ENCODE measurements at places on chromosomes 12 and 14.

- no peaks in the 10 kb centered on the region for H3K27me3 ChIP-seq
- DNase-seq: no peak
- no peak overlapping the region for H3K4me3 ChIP-seq
- no peaks in the 10 kb centered on the region for H3K36me3 ChIP-seq
- no peaks in the 10 kb centered on the region for H3K4me1 ChIP-seq
- H3K27ac ChIP-seq: no peak overlapping the region
Observed at GRCh38 chr12:70049596-70050360, 193.5 kb upstream of the CNOT2 start.

DNA sequence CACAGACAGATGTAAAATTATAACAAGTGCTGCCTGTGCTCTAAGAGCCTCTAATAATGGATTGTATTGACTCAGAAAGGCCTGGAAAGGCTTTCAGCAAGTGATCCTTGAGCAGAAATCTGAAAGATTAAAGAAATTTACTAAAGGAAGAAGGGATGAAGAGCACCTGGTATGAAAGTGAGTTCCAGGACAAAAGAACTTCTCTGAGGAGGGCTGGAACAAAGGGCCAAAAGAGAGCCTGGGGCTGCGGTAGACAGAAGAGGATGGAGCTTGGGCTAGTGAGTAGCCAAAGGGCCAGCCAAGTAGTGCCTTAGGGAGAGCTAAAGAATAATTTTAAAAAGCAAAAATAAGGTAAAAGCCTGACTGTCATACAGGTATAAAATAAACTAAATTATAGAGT lies 44.0 kb downstream of the BCAT1 start:
- peaks cover 13% of the 10 kb centered on the region for H3K27me3 ChIP-seq
- DNase-seq: no peak
- no peaks in the 10 kb centered on the region for H3K36me3 ChIP-seq
- H3K4me3 ChIP-seq: no peak overlapping the region

GRCh38 chr12:56718636-56719035 lies 6.5 kb downstream of the NACA start:
- peaks cover 50% of the 10 kb centered on the region for H3K36me3 ChIP-seq
- H3K27ac ChIP-seq: no peak overlapping the region
- H3K4me3 ChIP-seq: peak overlapping the region; percentile 98

DNA sequence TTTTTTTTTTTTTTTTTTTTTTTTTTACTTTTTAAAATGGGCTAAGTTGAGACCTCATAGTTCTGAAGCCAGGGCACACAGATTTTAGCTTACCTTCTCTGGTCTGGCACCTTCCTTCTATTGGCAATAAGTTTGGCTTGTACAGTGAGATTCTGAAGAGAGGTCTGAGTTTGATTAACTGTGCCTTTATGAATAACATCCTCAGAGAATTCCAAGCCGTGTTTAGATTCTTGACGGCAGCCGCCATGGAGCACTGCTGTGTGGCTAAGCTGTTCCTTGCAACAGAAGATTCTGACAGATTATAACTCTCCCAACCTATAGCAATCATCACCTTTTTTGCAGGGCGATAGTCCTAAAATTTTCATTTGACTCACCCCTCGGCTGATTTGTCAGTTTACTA lies 354.9 kb upstream of the FAR2 start:
- peak overlapping the region; percentile 13 for H3K27ac ChIP-seq
- DNase-seq: no peak
- H3K4me3 ChIP-seq: no peak overlapping the region
- H3K27me3 ChIP-seq: no peaks in the 10 kb centered on the region

DNA sequence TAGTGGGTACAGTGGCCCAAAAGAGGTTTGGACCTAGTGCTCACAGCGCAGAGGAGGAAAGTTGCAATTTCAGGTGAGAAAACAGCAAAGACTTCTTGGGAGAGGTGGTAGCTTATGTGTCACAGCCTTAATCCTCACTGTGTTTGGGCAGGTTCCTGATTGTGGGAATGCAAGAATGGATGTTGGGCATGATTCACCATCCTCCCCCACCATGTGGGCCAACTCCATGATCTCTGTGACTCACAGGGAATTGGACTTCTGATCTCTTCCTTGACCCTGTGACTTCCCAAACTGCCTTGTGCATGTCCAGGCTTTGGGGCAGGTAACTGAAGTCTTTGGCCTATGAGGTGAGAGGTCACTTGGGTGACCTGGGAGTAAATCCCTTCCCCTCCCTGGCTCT lies 1.8 kb upstream of the CHST11 start:
- H3K36me3 ChIP-seq: no peaks in the 10 kb centered on the region
- H3K4me3 ChIP-seq: peak overlapping the region; percentile 95
- H3K27ac ChIP-seq: no peak overlapping the region
- peaks cover 38% of the 10 kb centered on the region for H3K4me1 ChIP-seq
- H3K27me3 ChIP-seq: peaks cover 66% of the 10 kb centered on the region

- no peak for DNase-seq
- no peaks in the 10 kb centered on the region for H3K4me1 ChIP-seq
- no peak overlapping the region for H3K27ac ChIP-seq
- H3K27me3 ChIP-seq: no peaks in the 10 kb centered on the region
- peaks cover 3% of the 10 kb centered on the region for H3K36me3 ChIP-seq
Observed at GRCh38 chr12:44286336-44286735, 450.5 kb downstream of the TMEM117 start.

DNA sequence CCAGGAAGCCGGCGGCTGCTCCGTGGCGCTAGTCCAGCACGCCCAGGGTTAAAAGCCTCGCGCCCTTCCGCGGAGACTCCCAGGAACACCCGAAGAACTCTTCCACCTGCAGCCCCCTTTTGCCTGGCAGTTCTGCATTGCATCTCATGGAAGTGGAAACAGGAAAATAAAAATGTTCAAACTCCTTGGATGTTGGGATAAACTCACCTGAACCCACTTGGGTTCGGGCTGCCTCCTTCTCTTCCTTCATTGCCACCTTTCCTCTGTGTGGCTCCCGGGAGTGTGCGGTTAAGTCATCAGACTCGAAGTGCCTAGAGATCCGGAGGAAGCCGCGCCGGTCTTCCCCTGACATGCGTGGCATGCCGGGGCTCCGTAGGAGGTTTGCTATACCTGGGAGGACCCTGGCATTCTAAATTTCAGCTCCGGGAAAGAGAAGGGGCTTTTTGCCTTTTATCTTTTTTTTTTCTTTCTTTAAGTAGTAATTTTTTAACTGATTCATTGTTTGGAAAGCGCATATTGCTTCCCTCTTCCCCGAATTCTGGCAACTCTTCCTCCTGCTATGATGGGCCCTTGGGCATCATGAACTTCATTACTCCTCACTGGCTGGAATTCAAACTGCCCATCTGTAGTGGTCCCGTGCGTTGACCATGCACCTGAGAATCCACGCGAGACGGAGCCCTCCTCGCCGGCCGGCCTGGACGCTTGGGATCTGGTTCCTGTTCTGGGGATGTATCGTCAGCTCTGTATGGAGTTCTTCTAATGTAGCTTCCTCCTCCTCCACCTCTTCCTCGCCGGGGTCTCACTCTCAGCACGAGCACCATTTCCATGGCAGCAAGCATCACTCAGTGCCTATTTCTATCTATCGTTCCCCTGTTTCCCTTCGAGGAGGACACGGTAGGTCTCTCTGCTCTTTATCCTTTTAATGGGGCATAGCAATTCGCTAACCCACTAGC lies 931.4 kb downstream of the DIO2 start:
- H3K27me3 ChIP-seq: peaks cover 83% of the 10 kb centered on the region
- peak; percentile 3 for DNase-seq
- H3K4me3 ChIP-seq: peak overlapping the region; percentile 98

- no peaks in the 10 kb centered on the region for H3K36me3 ChIP-seq
- H3K4me1 ChIP-seq: no peaks in the 10 kb centered on the region
- DNase-seq: no peak
- no peak overlapping the region for H3K27ac ChIP-seq
- no peak overlapping the region for H3K4me3 ChIP-seq
- H3K27me3 ChIP-seq: no peaks in the 10 kb centered on the region
Observed at GRCh38 chr14:94923786-94924185, 153.9 kb upstream of the GSC start.

DNA sequence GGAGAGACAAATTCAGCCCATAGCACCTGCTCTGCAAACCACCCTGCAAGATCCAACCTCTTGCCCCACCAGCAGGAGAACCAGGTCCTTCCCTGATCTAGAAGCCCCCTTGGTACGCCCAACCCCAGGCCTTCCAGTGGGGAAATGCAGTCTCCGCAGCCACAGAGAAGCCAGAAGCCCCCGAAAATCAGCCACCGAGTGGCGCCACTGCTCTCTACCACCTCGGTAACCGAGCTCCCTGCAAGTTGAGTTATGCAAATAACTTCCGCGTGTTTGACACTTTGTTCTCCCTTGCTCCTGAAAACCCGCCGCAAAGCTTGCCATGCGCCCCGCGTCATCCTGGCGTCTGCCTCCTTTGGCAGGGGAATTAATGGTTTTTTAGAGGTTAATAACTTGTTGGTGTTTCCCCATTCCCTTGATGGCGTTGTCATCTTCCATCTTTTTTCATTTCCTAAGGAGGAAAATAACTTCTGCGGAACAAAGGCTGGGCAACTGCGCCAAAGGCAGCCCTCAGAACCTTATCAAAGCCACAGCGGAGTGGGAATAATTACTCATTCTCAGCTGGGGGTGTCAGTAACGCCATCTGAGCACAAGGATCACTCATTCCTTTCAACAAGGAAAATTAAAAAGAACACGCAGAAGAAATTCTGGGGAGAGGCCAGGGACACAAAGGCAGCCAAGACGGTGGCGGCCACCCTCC lies 60.4 kb downstream of the FZD10 start:
- H3K27ac ChIP-seq: peak overlapping the region; percentile 46
- peak overlapping the region; percentile 32 for H3K4me3 ChIP-seq
- DNase-seq: no peak
- peaks cover 39% of the 10 kb centered on the region for H3K27me3 ChIP-seq
- no peaks in the 10 kb centered on the region for H3K36me3 ChIP-seq
- peaks cover 36% of the 10 kb centered on the region for H3K4me1 ChIP-seq

GRCh38 chr12:48279601-48280000 lies 71.1 kb downstream of the ZNF641 start:
- H3K27ac ChIP-seq: no peak overlapping the region
- peaks cover 9% of the 10 kb centered on the region for H3K36me3 ChIP-seq
- no peak overlapping the region for H3K4me3 ChIP-seq
- H3K4me1 ChIP-seq: peaks cover 4% of the 10 kb centered on the region
- H3K27me3 ChIP-seq: peaks cover 8% of the 10 kb centered on the region

DNA sequence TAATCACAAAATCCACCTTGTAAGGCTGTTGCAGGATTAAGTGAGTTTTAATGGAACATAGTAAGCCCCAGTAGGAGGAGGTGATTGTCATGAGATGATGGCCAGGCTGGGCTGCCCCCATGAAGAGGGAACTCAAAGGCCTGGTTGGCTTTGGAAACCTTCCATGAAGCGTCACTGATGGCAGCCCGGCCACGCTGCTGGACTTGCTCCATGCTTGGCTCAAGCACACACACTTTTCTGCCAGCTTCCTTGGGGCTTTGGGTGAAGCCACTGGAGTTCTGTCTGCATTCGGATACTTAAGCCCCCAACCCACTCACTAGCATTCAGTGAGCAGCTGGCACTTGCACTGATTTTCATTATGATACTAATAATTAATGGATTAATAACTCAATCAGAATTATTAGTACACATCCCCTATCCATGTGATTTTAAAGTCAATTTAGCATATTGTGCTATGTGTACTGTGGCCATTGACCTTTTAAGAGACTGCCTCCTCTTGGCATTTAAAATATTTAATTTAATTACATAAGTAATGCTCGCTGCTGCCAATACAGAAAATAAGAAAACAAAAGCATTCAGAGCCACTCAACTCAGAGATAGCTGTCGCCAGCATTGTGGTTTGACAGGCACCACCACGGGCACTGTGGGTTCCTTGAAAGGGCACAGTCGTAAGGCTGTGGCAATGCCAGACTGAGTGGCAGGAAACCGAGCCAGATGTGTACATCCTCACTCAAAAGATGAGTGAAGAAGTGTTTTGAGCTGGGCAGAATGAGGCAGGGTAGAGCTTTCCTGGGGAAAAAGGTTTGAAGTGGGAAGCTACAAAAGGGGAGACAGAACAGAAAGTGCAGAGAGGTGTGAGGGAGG lies 15.9 kb downstream of the KRT85 start:
- no peaks in the 10 kb centered on the region for H3K4me1 ChIP-seq
- H3K27me3 ChIP-seq: peaks cover 34% of the 10 kb centered on the region
- no peaks in the 10 kb centered on the region for H3K36me3 ChIP-seq
- no peak overlapping the region for H3K27ac ChIP-seq
- no peak overlapping the region for H3K4me3 ChIP-seq
- no peak for DNase-seq

GRCh38 chr12:89040146-89040964 lies 311.9 kb downstream of the DUSP6 start:
- no peaks in the 10 kb centered on the region for H3K36me3 ChIP-seq
- no peak overlapping the region for H3K4me3 ChIP-seq
- no peak overlapping the region for H3K27ac ChIP-seq
- H3K27me3 ChIP-seq: no peaks in the 10 kb centered on the region

DNA sequence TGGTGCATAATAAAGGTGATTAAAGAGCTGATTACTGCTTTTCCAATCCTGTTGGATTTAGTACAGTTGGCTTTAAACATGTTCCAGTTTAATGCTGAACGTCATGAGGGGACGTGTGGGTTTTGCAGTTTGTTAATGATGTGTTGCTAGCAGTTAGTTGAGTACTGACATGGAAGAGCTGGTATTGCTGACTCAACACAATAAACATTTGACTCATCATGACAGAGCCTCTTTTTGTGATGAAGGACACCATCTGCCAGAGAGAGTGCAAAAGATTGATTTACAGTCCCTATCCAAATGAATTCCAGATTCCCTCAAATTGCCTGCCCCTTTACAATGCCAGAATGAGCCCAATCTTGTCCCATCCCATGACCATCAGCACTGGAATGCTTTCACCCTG lies 346.2 kb upstream of the PRICKLE1 start:
- H3K4me3 ChIP-seq: no peak overlapping the region
- no peak overlapping the region for H3K27ac ChIP-seq
- peaks cover 12% of the 10 kb centered on the region for H3K36me3 ChIP-seq
- H3K4me1 ChIP-seq: no peaks in the 10 kb centered on the region
- DNase-seq: no peak
- no peaks in the 10 kb centered on the region for H3K27me3 ChIP-seq

GRCh38 chr12:115811045-115811444 lies 466.4 kb downstream of the MED13L start:
- no peak overlapping the region for H3K4me3 ChIP-seq
- DNase-seq: no peak
- peaks cover 76% of the 10 kb centered on the region for H3K27me3 ChIP-seq
- H3K27ac ChIP-seq: no peak overlapping the region
- H3K36me3 ChIP-seq: no peaks in the 10 kb centered on the region

DNA sequence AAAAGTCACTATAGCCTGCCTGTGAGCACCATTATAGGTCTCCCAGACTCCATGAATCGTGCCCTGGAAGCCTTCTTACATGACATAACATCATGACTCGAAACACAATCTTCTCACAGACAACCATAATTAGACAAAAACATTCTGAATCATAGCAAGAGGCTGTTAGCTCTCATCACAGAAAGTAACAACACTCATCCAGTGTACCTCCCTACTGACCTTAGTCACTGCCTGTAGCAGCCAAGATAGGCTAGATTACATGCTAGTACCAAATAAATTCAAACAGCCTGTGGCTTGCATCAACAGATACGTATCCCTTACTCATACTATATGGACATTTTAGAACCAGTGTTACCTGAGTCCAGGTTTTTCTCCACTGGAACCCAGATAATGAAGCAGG lies 663.8 kb upstream of the FOXG1 start:
- H3K36me3 ChIP-seq: peaks cover 2% of the 10 kb centered on the region
- H3K27ac ChIP-seq: no peak overlapping the region
- DNase-seq: no peak

GRCh38 chr12:109951751-109952150 lies 44.4 kb downstream of the GIT2 start:
- H3K27me3 ChIP-seq: no peaks in the 10 kb centered on the region
- peaks cover 33% of the 10 kb centered on the region for H3K4me1 ChIP-seq
- no peak overlapping the region for H3K4me3 ChIP-seq
- no peak for DNase-seq

GRCh38 chr14:37056473-37056872 lies 115.9 kb downstream of the SLC25A21 start:
- H3K27me3 ChIP-seq: no peaks in the 10 kb centered on the region
- DNase-seq: no peak
- no peaks in the 10 kb centered on the region for H3K36me3 ChIP-seq
